Endothelial cell (in vitro differentiated cells): ENCODE measurements at places on chromosomes 3 and 15. TPM values are rescaled to one million over a fixed set of nuclear protein-coding genes. Genes with fewer than 3 reads are reported as not detected.

GRCh38 chr15:69648775-69649735, 196.4 kb downstream of the RPLP1 start:
- H3K36me3 ChIP-seq: no peaks in the 10 kb centered on the region
- H3K4me1 ChIP-seq: peaks cover 31% of the 10 kb centered on the region
- H3K27me3 ChIP-seq: no peaks in the 10 kb centered on the region
- DNase-seq: no peak

GRCh38 chr3:34361921-34362320, 563.5 kb downstream of the PDCD6IP start:
- no peaks in the 10 kb centered on the region for H3K27me3 ChIP-seq
- no peak overlapping the region for H3K27ac ChIP-seq
- no peaks in the 10 kb centered on the region for H3K36me3 ChIP-seq
- no peak for DNase-seq
- H3K4me1 ChIP-seq: no peaks in the 10 kb centered on the region

DNA sequence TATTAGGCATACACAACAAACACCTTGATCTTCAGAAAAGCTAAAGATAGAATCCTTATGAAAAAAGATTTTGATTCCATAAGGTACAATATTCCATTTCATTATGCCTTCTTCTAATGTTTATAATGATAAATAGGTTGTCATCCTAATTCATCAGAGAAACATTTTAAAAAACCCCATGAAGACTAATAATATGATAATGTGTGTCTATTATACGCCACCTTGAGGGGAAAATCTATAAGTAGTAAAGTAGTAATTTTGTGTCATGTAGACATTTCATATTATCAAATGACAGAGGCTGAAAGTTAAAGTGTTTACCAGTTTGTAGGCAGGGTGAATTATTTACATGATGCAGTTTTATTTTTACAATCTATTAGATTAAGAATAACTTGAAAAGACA, 524.3 kb downstream of the GBE1 start:
- no peak overlapping the region for H3K4me3 ChIP-seq
- H3K36me3 ChIP-seq: no peaks in the 10 kb centered on the region
- no peak overlapping the region for H3K27ac ChIP-seq
- H3K4me1 ChIP-seq: peaks cover 3% of the 10 kb centered on the region
- peaks cover 3% of the 10 kb centered on the region for H3K27me3 ChIP-seq
- no peak for DNase-seq

- DNase-seq: no peak
- no peaks in the 10 kb centered on the region for H3K27me3 ChIP-seq
- H3K4me1 ChIP-seq: no peaks in the 10 kb centered on the region
- no peaks in the 10 kb centered on the region for H3K36me3 ChIP-seq
- H3K27ac ChIP-seq: no peak overlapping the region
These were observed 95.8 kb upstream of the CCNL1 start for GRCh38 chr3:157255797-157256196.

- peaks cover 5% of the 10 kb centered on the region for H3K36me3 ChIP-seq
- H3K4me1 ChIP-seq: peaks cover 44% of the 10 kb centered on the region
- H3K27me3 ChIP-seq: peaks cover 7% of the 10 kb centered on the region
- H3K27ac ChIP-seq: peak overlapping the region; percentile 68
- H3K4me3 ChIP-seq: peak overlapping the region; percentile 97
These were observed 2.0 kb downstream of the DVL3 start for GRCh38 chr3:184157206-184157605.

DNA sequence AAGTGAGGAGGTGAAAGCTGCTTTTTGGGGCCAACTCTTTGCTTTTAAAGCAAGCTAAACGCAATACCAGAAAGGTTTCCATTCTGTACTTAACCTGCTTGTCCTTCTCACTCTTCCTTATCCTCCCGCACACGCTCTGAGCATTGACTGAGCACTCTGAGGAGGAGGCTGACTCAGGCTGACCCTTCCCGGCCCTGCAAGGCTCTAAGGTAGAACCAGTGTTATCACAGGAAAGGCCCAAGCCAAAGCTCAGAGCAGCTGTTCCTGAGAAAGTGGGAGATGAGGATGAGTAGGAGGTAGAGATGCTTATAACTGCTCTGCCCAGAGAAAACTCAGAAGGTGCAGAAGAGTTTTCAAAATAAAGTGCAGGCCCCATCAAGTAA, 2.3 kb downstream of the B3GNT5 start:
- peak overlapping the region; percentile 92 for H3K4me3 ChIP-seq
- peaks cover 4% of the 10 kb centered on the region for H3K4me1 ChIP-seq
- H3K36me3 ChIP-seq: peaks cover 3% of the 10 kb centered on the region

The ABI3BP gene
- total RNA-seq: 0.26 TPM

GRCh38 chr3:125105116-125105515, 49.3 kb upstream of the HEG1 start:
- no peak overlapping the region for H3K4me3 ChIP-seq
- H3K27me3 ChIP-seq: no peaks in the 10 kb centered on the region
- no peaks in the 10 kb centered on the region for H3K36me3 ChIP-seq
- H3K4me1 ChIP-seq: no peaks in the 10 kb centered on the region
- DNase-seq: no peak
- H3K27ac ChIP-seq: no peak overlapping the region

- H3K4me3 ChIP-seq: peak overlapping the region; percentile 95
- peaks cover 13% of the 10 kb centered on the region for H3K27me3 ChIP-seq
- peaks cover 9% of the 10 kb centered on the region for H3K36me3 ChIP-seq
- DNase-seq: peak; percentile 63
- peaks cover 2% of the 10 kb centered on the region for H3K4me1 ChIP-seq
These were observed 589 bp downstream of the NEIL1 start for GRCh38 chr15:75347222-75348033.

The ZIC1 gene
- 4.1 TPM for total RNA-seq

GRCh38 chr3:57696801-57697321, 4.0 kb upstream of the DENND6A start:
- no peak overlapping the region for H3K27ac ChIP-seq
- H3K27me3 ChIP-seq: peaks cover 3% of the 10 kb centered on the region
- H3K4me1 ChIP-seq: no peaks in the 10 kb centered on the region
- H3K36me3 ChIP-seq: no peaks in the 10 kb centered on the region
- H3K4me3 ChIP-seq: no peak overlapping the region

DNA sequence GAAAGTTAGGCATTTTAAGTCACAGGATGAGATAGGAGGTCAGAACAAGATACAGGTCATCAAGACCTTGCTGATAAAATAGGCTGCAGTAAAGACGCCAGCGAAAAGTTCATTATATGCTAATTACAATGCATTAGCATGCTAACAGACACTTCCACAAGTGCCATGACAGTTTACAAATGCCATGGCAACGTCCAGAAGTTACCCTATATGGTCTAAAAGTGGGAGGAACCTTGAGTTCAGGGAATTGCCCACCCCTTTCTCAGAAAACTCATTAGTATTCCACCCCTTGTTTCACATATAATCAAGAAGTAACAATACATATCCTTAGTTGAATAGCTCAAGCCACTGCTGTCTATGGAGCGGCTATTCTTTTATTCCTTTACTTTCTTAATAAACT, 92.7 kb upstream of the PLXND1 start:
- H3K4me1 ChIP-seq: peaks cover 6% of the 10 kb centered on the region
- H3K27ac ChIP-seq: peak overlapping the region; percentile 54
- peaks cover 30% of the 10 kb centered on the region for H3K36me3 ChIP-seq
- peaks cover 5% of the 10 kb centered on the region for H3K27me3 ChIP-seq
- DNase-seq: no peak

The KLF15 gene
- 0.67 TPM for total RNA-seq

The MYEF2 gene
- total RNA-seq: 45.9 TPM

GRCh38 chr3:128524374-128525299, 31.6 kb upstream of the GATA2 start:
- H3K27me3 ChIP-seq: no peaks in the 10 kb centered on the region
- no peak for DNase-seq
- no peaks in the 10 kb centered on the region for H3K36me3 ChIP-seq
- H3K27ac ChIP-seq: no peak overlapping the region

- peaks cover 3% of the 10 kb centered on the region for H3K27me3 ChIP-seq
- DNase-seq: no peak
- H3K4me1 ChIP-seq: peaks cover 7% of the 10 kb centered on the region
- no peak overlapping the region for H3K4me3 ChIP-seq
- H3K36me3 ChIP-seq: no peaks in the 10 kb centered on the region
- H3K27ac ChIP-seq: no peak overlapping the region
These were observed 19.2 kb downstream of the FOXP1 start for GRCh38 chr3:71564361-71564760.

The MESP2 gene
- 0.33 TPM for total RNA-seq

- DNase-seq: no peak
- peaks cover 5% of the 10 kb centered on the region for H3K27me3 ChIP-seq
- no peak overlapping the region for H3K27ac ChIP-seq
- no peaks in the 10 kb centered on the region for H3K4me1 ChIP-seq
These were observed 74.7 kb upstream of the SH3GL3 start for GRCh38 chr15:83372434-83372891.

DNA sequence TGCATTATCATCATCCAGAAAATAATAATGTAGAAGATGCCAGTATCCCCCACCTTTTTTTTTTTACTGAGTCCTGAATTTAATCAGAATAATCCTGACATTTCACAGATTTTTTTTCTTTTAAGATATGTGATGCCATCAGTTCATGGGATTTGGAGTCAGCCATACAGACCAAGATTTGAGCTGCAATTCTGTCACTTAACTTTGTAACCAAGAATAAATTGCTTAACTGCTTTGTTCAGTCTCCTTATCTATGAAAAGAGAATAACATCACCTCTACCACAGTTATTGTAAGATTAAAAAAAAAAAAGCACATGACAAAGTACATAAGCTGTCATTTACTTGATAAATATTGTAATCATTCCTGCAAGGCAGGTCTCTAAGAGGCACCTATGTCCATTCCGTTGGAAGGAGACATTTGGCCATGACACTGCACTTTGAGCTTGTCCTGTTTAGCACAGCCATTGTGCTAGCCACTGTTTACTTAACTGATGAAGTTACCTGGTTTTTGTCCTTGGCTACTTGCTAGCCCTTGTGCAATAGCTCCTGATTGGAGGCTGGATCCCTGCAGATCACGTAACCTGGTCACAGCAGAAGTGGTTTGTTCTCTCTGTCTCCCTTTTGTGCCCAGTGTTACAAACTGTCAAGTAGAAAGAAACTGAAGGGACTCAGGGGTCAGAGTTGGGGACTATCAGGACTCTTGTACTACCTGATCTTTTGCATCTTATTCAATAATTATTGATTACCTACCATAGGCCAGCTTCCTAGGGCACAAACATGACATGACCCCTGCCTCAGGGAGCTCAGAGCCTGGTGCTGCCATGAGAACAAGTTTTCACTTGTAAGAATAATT, 306.0 kb downstream of the WDR72 start:
- no peaks in the 10 kb centered on the region for H3K4me1 ChIP-seq
- no peak overlapping the region for H3K27ac ChIP-seq
- H3K27me3 ChIP-seq: peaks cover 3% of the 10 kb centered on the region
- no peak for DNase-seq
- H3K36me3 ChIP-seq: no peaks in the 10 kb centered on the region

- H3K4me1 ChIP-seq: no peaks in the 10 kb centered on the region
- H3K4me3 ChIP-seq: no peak overlapping the region
- no peak overlapping the region for H3K27ac ChIP-seq
- H3K27me3 ChIP-seq: no peaks in the 10 kb centered on the region
- H3K36me3 ChIP-seq: no peaks in the 10 kb centered on the region
- no peak for DNase-seq
These were observed 241.6 kb upstream of the AZI2 start for GRCh38 chr3:28590216-28590615.

DNA sequence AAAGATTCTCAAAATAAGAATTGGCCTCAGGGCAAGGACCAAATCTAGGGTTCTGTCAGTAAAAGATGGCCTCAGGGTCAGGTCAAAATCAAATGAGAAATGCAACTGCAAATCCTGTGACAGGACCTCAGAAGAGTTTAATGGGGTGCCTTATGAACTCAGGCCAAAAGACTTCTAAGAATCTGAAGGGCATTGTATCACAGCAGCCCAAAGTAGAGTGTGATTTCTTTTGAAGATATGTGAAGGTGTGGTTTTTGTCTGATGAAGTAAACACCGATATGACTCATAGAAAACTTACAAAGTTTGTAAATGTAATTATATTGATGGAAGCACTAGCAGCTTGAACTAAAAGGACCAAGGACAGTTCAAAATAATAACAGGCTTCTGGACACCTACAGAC, 966.1 kb downstream of the AGBL1 start:
- H3K27ac ChIP-seq: no peak overlapping the region
- H3K36me3 ChIP-seq: no peaks in the 10 kb centered on the region
- no peaks in the 10 kb centered on the region for H3K4me1 ChIP-seq
- no peaks in the 10 kb centered on the region for H3K27me3 ChIP-seq

GRCh38 chr3:11275926-11276325, 3.7 kb downstream of the ATG7 start:
- no peak overlapping the region for H3K4me3 ChIP-seq
- peaks cover 9% of the 10 kb centered on the region for H3K27me3 ChIP-seq
- H3K4me1 ChIP-seq: peaks cover 19% of the 10 kb centered on the region
- H3K27ac ChIP-seq: no peak overlapping the region
- H3K36me3 ChIP-seq: peaks cover 19% of the 10 kb centered on the region
- no peak for DNase-seq

DNA sequence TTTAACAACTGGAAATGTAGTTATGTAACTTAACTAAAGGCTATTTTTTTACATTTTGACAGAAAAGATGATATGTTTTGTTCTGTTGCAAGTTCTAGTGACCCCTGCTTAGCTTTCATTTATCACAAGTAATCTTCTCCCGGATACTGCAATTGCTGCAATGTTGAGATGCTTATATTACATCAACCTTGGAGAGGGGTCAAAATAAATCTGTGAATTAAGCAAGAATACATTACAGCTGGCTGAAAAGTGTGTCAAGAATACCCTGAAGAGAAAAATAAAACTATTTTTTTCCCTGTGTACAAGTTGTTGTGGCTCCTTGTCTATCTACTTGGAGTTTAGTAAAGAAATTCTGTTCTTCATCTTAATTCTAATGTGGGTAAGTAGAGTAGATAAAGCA, 232.1 kb upstream of the GOLIM4 start:
- H3K4me3 ChIP-seq: no peak overlapping the region
- no peak for DNase-seq
- no peaks in the 10 kb centered on the region for H3K36me3 ChIP-seq

The GUCA1C gene
- total RNA-seq: not detected

The GOLGA6D gene
- total RNA-seq: 1.2 TPM

GRCh38 chr15:61983081-61983480, 77.2 kb downstream of the VPS13C start:
- no peaks in the 10 kb centered on the region for H3K4me1 ChIP-seq
- DNase-seq: no peak
- H3K4me3 ChIP-seq: no peak overlapping the region
- H3K27ac ChIP-seq: no peak overlapping the region

- no peaks in the 10 kb centered on the region for H3K27me3 ChIP-seq
- no peak for DNase-seq
- H3K4me3 ChIP-seq: no peak overlapping the region
- no peak overlapping the region for H3K27ac ChIP-seq
- H3K4me1 ChIP-seq: no peaks in the 10 kb centered on the region
These were observed 225.2 kb upstream of the SETMAR start for GRCh38 chr3:4077950-4078349.

GRCh38 chr15:59622289-59622688, 10.7 kb downstream of the GCNT3 start:
- no peaks in the 10 kb centered on the region for H3K4me1 ChIP-seq
- H3K36me3 ChIP-seq: no peaks in the 10 kb centered on the region
- H3K27me3 ChIP-seq: peaks cover 5% of the 10 kb centered on the region
- no peak overlapping the region for H3K4me3 ChIP-seq
- DNase-seq: peak; percentile 68

GRCh38 chr3:59240666-59241255, 190.9 kb upstream of the CFAP20DC start:
- no peak overlapping the region for H3K27ac ChIP-seq
- peaks cover 9% of the 10 kb centered on the region for H3K4me1 ChIP-seq
- no peak overlapping the region for H3K4me3 ChIP-seq
- no peak for DNase-seq
- H3K36me3 ChIP-seq: no peaks in the 10 kb centered on the region

The PLSCR5 gene
- total RNA-seq: not detected

The STRIT1 gene
- not detected for total RNA-seq

The CCDC32 gene
- 40.4 TPM for total RNA-seq

The CHRFAM7A gene
- 1.9 TPM for total RNA-seq

- no peak overlapping the region for H3K27ac ChIP-seq
- no peak for DNase-seq
- no peaks in the 10 kb centered on the region for H3K36me3 ChIP-seq
- H3K27me3 ChIP-seq: peaks cover 7% of the 10 kb centered on the region
These were observed 44.8 kb downstream of the ALDH1L1 start for GRCh38 chr3:126135406-126136076.
